Activated T-helper 1 cell treated with anti-CD3 and anti-CD28 coated beads, Interleukin-12 subunit alpha, Interleukin-12 subunit beta, Interleukin-2, Interleukin-4 antibody, amounts not matched to agents 30 ng/mL and 10 ng/mL and 1 ng/mL, durations not matched to agents 14 hours and 24 hours and 36 hours (primary cell): ENCODE measurements at places on chromosomes 5 and 9. TPM values are rescaled to one million over a fixed set of nuclear protein-coding genes. Genes with fewer than 3 reads are reported as not detected.

GRCh38 chr9:112218908-112219307 is 43.8 kb upstream of the SUSD1 start:
- peaks cover 38% of the 10 kb centered on the region for H3K36me3 ChIP-seq
- peak overlapping the region; percentile 70 for H3K27ac ChIP-seq
- H3K27me3 ChIP-seq: no peaks in the 10 kb centered on the region

DNA sequence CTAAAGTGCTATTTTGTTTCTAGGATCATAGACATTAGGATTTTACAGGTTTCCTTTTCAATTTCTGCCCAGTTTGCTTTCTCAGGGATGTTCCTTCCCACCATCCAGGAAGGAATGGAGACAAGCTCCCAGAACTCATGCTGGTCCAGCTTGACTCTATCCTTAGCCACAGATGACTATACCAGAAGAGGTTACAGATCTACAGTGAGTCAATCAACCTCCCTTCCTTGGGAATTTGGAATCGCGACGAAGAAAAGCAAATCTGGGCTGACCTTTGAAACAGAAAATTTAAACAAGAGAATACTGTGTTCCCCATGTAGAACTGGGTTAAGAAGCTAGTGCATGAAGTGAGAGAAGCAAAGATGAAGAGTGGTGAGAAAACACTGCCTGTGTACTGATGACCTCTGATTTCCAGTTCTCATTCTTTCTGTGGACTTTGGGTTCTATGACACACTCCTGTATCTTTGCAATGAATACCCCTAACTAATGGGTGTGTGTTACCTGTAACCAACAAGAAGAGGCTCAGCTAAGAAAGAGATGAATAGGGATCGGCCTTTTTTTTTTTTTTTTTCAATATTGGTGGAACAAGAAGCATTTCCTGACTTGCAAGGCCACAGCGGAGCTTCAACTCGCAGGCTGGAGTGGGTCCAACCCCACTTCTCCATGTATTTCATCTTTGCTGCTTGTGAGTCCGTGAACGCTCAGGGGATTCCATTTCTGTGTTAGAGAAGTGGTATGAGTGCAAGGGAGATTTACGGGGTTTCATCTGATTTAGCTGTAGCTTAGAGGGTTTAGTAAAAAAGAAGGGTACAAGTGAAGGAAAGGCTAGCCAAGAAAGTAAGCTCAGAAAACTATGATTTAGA is 563.9 kb upstream of the CLINT1 start:
- H3K4me3 ChIP-seq: no peak overlapping the region
- H3K36me3 ChIP-seq: peaks cover 2% of the 10 kb centered on the region
- H3K27ac ChIP-seq: no peak overlapping the region
- no peaks in the 10 kb centered on the region for H3K27me3 ChIP-seq

DNA sequence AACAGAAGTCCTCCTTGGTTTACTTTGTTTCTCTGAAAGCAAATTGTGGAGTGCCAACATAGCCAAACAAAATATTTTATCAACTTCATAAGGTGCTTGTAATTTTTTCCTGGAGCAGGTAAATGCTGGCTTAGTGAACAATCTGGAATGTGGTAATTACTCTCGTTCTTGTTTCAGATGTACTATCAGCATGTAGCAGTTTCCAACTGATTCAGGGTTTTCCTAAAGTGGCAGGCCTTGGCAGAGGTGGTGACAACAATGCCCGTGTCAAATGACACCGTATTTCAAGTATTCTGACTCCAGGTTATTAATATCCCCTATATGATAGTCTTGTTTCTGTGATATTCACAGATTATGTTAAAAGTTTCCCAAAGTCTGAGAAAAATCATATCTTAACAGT is 1.2 kb downstream of the C9orf72 start:
- peak overlapping the region; percentile 86 for H3K4me3 ChIP-seq
- H3K36me3 ChIP-seq: peaks cover 5% of the 10 kb centered on the region
- H3K27me3 ChIP-seq: peaks cover 6% of the 10 kb centered on the region
- no peak for DNase-seq

DNA sequence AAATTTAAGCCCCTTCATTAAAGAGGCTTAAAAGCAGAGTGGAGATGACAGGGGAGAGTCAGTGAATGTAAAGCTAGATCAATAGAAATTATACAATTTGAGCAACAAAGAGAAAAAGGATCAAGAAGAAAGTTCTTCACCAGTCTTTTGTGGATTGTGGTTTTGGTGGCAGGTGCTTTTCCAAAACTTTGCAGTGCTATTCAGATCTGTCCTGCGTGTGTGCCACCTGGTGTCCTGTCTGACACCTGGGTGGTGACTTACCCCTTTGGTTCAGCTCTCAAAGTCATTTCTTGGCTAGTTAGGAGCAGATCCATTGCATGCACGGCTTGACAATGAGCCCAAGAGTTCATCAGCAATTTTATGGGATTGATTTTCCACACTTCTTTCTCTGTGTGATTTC is 69.4 kb downstream of the SREK1 start:
- no peak overlapping the region for H3K4me3 ChIP-seq
- no peaks in the 10 kb centered on the region for H3K36me3 ChIP-seq
- no peak for DNase-seq
- H3K27ac ChIP-seq: no peak overlapping the region
- no peaks in the 10 kb centered on the region for H3K4me1 ChIP-seq

DNA sequence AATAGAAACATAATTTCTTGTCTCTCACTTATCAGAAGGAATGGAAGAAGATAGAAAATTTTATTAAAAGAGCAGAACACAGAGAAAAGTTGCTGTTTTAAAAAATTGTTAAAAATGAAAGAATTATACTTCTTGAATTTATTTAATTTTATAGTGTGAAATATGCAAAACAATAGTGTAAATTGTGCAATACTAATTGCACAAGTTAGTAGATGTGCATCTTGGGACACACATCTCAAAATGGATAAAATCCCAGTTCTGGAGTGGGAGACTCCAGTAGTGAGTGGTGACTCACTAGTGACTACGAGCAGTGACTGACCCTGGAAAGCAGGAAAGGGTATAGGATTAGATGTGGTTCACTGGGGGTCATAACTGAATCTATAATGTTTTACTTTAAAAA is 223.2 kb downstream of the MSX2 start:
- no peaks in the 10 kb centered on the region for H3K4me1 ChIP-seq
- H3K27ac ChIP-seq: no peak overlapping the region
- H3K27me3 ChIP-seq: peaks cover 8% of the 10 kb centered on the region
- H3K36me3 ChIP-seq: no peaks in the 10 kb centered on the region
- DNase-seq: no peak
- no peak overlapping the region for H3K4me3 ChIP-seq

DNA sequence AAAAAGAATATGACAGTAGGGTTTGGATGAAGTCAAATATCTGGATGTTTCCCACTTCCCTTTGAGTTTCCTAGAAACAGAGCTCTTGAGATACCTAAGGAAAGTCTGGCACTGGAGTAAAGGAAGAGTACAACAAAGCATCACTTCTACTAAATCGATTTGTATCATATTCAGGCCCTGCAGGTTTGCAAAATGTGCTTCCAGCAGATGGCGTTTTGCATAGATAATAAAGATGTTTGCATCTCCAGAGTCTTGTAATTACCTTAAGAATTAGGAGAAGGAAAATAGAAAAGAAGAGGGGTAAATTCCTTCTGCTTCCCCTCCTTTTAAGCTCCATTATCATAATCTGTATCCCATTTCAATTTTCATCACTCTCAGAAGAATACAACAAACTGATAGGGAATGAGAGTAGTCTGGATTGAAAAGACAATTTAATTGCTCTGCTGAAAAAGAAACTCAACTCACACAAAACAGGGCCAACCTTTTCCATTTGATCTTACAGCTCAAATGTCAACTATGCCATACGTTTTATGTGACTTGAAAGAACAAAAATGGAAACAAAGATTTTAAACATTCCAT is 380.4 kb downstream of the PTPRD start:
- H3K4me3 ChIP-seq: no peak overlapping the region
- no peaks in the 10 kb centered on the region for H3K27me3 ChIP-seq
- H3K36me3 ChIP-seq: no peaks in the 10 kb centered on the region
- no peak for DNase-seq

GRCh38 chr9:72772661-72773060 is 180.2 kb downstream of the ALDH1A1 start:
- DNase-seq: no peak
- no peak overlapping the region for H3K4me3 ChIP-seq
- H3K27me3 ChIP-seq: peaks cover 3% of the 10 kb centered on the region

- peaks cover 17% of the 10 kb centered on the region for H3K36me3 ChIP-seq
- peak overlapping the region; percentile 86 for H3K27ac ChIP-seq
- no peak for DNase-seq
- H3K4me1 ChIP-seq: peaks cover 58% of the 10 kb centered on the region
Measured at GRCh38 chr5:6714226-6715041, 1.2 kb downstream of the TENT4A start.

GRCh38 chr9:99491408-99492158 is 269.5 kb downstream of the SEC61B start:
- H3K4me3 ChIP-seq: no peak overlapping the region
- H3K36me3 ChIP-seq: no peaks in the 10 kb centered on the region
- H3K27ac ChIP-seq: no peak overlapping the region
- DNase-seq: no peak
- H3K4me1 ChIP-seq: no peaks in the 10 kb centered on the region

GRCh38 chr5:39547553-39548154 is 122.9 kb upstream of the DAB2 start:
- H3K27me3 ChIP-seq: peaks cover 6% of the 10 kb centered on the region
- peaks cover 7% of the 10 kb centered on the region for H3K4me1 ChIP-seq
- H3K27ac ChIP-seq: no peak overlapping the region
- DNase-seq: no peak
- no peak overlapping the region for H3K4me3 ChIP-seq

DNA sequence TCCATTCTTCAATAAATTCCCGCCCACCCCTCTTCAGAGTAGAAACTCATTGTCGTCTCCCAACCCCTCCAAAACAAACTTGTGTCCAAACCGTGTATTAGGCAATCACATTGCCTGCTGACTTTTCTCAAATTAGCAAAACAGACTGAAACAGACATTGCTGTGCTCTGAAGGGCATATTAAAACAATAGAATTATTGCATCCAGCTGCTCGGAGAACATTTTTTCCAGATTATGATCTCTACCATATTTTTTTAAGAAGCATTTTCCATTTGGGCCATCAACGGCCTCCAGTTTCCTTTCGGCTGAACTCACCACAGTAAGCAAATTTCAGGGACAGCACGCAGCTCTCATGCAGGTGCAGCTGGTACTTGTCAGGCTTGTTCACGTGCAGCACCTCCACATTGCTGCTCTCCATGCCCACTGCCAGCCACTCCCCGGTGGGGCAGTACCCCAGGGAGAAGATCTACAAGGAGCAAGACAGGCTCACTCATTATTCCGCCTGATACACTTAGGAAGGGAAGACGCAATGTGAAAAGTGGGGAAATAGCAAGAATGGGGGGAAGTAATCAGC is 104.1 kb downstream of the TLE1 start:
- H3K4me1 ChIP-seq: no peaks in the 10 kb centered on the region
- H3K36me3 ChIP-seq: no peaks in the 10 kb centered on the region
- no peak for DNase-seq
- no peaks in the 10 kb centered on the region for H3K27me3 ChIP-seq

DNA sequence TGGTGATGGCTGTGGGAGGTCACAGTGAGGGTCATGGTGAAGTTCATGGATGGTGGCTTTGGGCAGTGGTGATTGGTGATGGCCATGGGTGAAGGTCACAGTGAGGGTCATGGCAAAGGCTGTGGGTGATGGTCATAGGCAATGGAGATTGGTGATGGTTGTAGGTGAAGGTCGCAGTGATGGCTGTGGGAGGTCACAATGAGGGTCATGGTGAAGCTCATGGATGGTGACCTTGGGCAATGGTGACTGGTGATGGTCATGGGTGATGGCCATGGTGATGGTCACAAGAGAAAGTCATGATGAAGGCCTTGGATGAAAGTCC is 115.6 kb upstream of the IRX4 start:
- no peak for DNase-seq
- H3K4me1 ChIP-seq: no peaks in the 10 kb centered on the region
- no peaks in the 10 kb centered on the region for H3K27me3 ChIP-seq

DNA sequence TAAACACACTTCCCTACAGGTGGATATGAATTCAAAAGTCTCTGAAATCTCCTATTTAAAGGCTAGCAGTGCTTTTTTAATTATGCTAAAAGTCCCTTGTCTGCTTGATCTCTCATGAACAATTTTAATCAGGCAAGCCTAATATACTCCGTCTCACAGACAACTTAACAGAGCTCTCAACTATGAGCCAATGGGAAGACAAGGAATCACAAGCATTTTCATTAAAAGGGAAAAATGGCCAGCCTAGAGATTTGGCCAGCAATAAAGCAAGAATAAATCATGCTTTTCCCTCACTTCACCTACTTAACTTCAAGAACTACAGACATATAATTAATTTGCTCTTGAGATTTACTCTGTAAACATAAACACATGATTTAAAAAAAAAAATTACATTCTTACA is 78.0 kb downstream of the RFX3 start:
- no peak overlapping the region for H3K4me3 ChIP-seq
- no peaks in the 10 kb centered on the region for H3K27me3 ChIP-seq
- H3K27ac ChIP-seq: no peak overlapping the region
- no peaks in the 10 kb centered on the region for H3K4me1 ChIP-seq

The SLC34A3 gene
- not detected in 2 replicates for total RNA-seq

The FCHSD1 gene
- 37.0 and 37.1 TPM in 2 replicates for total RNA-seq

The PDE6A gene
- total RNA-seq: not detected in 2 replicates

The PCDHB16 gene
- not detected in 2 replicates for total RNA-seq
